ENCODE measurements at places on chromosomes 4 and X.

- no peak for DNase-seq
Observed at GRCh38 chr4:121913667-121914066, 38.2 kb downstream of the TRPC3 start.

DNA sequence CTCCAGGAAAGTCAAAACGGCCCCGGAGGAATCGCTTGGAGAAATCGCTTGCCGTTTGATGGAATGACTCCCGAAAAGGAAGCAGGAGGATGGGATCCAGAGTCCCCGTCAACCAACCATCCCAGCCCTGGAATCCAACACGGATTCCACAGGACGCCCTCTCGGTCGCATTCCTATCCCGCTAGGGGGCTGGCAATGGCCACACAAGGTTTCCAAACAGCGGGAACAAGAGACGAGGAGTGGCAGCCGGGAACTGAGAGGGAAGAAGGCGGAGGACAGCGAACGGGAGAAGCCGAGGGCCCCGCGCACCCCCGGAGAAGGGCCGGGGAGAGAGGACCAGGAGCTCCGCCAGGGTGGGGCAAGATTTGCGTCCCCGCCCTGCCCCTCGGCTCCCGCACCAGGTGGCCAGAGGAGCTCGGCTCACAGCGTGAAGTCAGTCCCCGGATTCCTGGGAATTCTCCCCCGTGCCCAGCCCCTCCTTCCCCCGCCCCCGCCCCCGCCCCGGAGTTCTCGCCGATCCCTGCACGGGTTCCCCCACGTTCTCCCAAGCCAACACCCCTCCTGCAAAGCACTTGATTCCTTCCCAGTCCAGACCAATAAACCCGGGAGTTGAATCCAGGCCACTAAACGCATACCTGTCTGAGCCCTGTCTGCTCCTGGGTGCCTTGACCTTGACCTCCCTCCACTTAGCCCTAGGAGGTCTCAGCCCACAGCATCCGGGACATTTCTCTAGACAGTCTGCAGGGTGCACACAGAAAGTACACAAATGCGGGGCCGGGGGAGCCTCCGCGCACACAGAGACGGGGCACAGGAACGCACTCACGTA is 1.4 kb downstream of the PDZD4 start:
- no peak for DNase-seq

- no peak for DNase-seq
Observed at GRCh38 chr4:189021831-189022230, 882.6 kb downstream of the TRIML1 start.

- DNase-seq: no peak
Observed at GRCh38 chr4:6365545-6366086, 96.0 kb downstream of the WFS1 start.

DNA sequence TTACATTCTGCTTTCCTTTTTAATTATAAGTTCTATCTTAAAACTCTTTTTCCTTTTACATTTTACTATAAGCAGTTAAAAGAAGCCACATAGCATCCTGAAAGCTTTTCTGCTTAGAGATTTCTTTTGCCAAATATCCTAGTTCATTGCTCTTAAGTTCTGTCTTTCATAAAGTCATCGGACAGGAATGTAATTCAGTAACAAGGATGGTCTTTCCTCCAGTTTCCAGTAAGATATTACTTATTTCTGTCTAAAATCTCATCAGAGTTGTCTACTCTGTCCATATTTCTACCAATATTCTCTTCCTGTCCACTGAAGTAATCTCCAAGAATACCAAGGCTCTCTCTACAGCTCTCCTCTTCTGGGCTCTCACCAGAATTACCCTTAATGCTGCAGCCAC is 37.5 kb upstream of the ADH1C start:
- DNase-seq: no peak

DNA sequence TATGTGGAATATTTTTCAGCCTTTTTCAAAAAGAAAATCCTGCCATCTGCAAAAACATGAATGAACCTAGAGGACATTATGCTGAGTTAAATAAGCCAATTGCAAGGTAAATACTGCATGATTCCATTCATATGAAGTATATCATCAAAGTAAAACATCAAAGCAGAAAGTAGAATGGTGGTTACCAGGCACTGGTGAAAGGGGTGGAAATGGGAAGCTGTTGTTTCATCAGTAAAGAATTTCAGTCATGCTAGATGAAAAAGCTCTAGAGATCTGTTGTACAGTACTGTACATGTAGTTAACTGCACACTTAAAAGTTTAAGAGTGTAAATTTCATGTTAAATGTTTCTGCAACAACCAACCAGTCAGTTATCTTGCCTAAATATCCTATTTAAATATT is 196.8 kb upstream of the ADGRL3 start:
- DNase-seq: no peak

- no peak for DNase-seq
Observed at GRCh38 chr4:91630054-91630453, 673.7 kb upstream of the GRID2 start.

DNA sequence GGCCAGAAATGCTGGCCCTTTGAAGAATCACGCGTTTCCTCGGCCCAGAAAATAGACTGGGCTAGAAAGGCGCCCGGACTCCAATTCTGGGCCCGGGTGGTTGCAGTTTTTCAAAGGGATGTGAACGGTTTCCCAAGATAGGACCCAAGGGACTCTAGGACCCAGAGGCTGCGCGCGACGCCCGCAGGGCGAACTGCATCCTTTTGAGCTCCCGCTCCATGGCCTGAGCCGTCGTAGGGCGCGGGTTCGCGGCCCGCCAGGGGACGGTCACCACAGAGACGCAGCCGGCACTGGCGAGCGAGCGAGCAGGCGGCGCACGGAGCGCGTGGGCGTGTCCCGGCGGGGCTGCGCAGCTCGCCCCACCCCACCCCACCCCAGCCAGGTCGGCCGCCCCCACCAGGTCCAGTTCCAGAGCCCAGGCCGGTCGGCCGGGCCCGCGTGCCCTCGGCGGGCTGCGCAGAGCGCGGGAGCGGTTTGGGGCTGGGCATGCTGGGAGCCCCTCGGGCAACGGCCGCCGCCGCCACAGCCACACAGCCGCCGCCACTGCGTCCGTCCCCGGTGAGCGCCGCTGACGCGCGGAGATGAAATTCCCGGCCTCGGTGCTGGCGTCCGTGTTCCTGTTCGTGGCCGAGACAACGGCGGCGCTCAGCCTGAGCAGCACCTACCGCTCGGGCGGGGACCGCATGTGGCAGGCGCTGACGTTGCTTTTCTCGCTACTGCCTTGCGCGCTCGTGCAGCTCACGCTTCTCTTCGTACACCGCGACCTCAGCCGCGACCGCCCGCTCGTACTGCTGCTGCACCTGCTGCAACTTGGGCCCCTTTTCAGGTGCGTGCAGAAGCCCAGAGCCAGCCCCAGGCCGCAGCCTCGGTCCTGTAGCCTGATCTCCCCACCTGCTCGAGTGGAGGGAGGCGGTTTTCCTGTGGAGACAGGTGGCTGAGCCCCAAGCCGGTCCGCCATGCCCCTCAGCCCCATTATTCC is at the start of gene XK:
Gene XK, plus strand, starts transcription at position 411 of the 979 bp plus-strand sequence. Its CDS starts 171 bp downstream, at position 582.
- DNase-seq: no peak

- DNase-seq: no peak
Observed at GRCh38 chr4:181661923-181662322, 581.3 kb upstream of the TENM3 start.

- no peak for DNase-seq
Observed at GRCh38 chr4:94947681-94948108, 189.9 kb downstream of the BMPR1B start.

GRCh38 chr4:187433141-187433540 is 562.4 kb upstream of the ZFP42 start:
- no peak for DNase-seq

GRCh38 chr4:100938698-100939097 is 408.6 kb downstream of the PPP3CA start:
- no peak for DNase-seq

DNA sequence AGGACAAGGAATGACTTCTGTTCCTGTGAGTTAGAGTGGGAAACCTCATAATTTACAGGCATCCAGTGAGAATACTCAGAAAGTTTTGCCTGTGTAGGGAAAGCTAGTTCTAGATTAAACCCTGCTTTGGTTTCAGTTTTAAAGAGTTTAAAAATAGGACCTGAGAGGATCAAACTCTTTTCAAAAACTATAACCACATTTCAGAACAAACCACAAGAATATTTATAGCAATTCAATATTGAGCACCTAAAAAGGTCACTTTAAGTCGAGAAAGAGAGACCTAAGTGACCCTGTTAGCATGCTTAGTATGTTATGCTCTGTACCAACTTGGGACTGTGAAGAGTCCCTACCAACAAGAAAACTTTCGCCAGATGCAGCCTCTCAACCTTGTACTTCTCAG is 17.4 kb upstream of the PWWP3B start:
- no peak for DNase-seq

- DNase-seq: no peak
Observed at GRCh38 chrX:39896951-39897740, 200.6 kb downstream of the BCOR start.

GRCh38 chrX:31320740-31321139 is 248.9 kb upstream of the FTHL17 start:
- no peak for DNase-seq

DNA sequence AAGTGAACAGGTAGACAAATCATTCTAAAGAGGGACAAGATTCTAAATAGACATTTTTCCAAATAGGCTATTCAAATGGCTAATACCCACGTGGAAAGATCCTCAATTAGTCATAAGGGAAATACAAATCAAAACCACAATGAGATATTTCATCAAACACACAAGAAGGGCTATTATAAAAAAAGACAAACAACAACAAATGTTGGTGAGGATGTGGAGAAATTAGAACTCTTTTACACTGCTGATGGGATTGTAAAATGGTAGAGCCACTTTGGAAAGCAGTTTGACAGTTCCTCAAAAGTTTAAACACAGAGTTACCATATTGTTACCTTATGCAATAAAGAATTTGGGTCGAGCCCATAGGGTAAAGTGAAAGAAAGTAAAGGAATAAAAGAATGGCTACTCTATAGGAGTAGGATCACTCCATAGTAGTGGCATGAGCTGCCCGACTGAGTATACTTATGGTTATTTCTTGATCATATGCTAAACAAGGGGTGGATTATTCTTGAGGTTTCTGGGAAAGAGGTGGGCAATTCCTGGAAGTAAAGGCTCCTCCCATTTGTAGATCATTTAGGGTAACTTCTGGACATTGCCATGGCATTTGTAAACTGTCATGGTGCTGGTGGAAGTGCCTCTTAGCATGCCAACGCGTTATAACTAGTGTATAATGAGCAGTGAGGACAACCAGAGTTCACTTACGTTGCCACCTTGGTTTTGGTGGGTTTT is 58.9 kb upstream of the FAM9C start:
- DNase-seq: no peak

GRCh38 chr4:37889849-37890800 is 759 bp upstream of the TBC1D1 start:
- no peak for DNase-seq

- no peak for DNase-seq
Observed at GRCh38 chrX:149497626-149498025, 7.5 kb downstream of the IDS start.

DNA sequence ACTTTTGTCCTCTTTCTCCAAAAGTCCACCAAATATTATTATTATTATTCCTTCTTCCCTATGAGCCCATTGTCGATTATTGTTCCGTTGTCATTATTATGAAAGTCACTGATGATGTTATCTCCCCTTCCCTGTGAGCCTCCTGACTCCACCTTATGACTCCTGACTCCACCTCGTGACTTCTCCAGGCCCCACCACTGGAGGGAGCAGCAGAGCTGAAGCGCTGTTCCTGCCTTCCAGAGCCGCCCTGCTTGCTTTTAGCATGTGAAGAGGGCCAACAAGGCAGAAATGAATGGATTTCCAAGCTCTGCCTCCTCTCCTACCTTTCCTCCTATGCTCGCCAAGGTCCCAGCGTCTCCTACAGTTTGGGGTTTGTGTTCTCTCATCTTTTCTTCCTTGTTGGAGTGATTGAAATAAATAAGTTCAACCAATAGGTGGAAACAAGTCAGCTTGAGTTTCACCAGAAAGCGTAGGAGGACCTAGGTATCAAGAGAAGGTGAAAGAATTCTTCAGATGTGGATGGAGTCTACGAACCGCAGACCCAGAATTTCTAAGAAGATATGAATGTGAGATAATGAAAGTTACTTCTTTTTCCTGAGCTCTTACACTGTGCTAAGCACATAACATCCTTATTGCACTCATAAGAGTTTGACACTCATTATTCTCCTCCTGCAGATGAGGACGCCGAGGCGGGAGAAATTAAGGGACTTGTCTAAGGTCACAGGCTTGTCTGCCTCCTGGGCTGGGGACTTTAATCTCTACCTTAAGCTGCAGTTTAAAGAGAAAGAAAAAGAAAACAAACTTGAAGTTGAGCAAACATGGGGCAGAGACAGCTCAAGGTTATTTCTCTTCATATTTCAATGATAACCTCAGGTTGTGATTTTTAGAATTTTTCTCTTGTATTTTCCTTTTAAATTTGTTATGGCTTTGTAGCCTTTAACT is 26.1 kb downstream of the IGSF1 start:
- no peak for DNase-seq

DNA sequence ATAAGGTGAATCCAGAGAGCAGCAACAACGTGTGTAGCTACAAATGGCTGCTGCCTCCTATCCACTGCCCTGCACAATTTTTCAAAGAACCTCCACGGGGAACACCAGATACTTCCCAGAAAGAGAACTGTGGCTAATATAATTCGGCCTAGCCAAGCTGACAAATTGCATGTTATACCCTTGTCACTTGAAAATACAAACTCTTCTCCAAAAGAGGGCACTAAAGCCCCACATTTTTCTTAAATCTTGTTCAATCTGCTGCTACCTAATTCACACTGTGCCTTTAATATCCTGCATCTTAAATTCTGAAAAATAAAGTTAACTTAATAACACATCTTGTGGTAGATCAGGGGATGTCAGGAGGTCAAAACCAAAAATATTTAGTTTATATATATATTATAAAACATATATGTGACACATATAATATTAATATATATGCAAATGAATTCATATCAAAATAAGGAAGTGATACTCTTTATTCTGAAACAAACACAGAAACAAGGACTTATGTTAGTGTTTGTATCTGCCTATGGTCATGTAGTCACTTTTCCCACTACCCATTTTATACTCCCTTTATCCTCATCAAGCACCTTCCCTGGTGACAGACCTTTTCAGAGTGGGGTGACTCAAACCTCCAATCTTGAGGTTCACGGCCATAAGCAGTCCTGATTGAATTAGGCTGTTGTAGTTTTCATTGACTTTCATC is 24.1 kb downstream of the CT45A1 start:
- DNase-seq: no peak

GRCh38 chr4:111323916-111324315 is 701.0 kb upstream of the PITX2 start:
- DNase-seq: no peak

GRCh38 chr4:72006586-72006985 is 25.2 kb upstream of the NPFFR2 start:
- no peak for DNase-seq

DNA sequence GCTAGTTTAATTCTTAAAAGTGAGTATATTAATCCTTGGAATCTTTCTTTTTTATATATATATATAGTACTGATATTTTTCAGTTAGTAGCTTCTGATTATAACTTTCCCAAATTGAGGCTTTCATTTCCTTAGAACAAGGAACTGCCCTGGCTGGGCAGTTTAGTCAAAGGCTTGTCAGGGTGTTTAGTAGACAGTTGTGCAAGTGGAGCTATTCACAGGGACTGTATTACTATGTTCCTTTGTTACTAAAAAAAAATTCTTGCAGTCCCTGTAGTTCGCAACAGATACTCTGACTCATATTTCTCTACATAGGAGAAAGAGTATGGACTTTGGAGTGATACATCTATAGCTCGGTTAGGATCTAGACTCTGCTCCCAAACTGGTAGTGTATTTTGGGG is 20.8 kb downstream of the USO1 start:
- DNase-seq: no peak

All from stimulated activated CD8-positive, alpha-beta memory T cell treated with anti-CD3 and anti-CD28 coated beads, Interleukin-12 subunit alpha, Interleukin-12 subunit beta, amount 100 ng/mL, for 1 hour (primary cell).